ENCODE measurements at places on chromosomes 1 and 21.

GRCh38 chr1:163596541-163597258 is 274.9 kb downstream of the NUF2 start:
- DNase-seq = no peak

GRCh38 chr1:14439015-14439414 is 159.5 kb upstream of the KAZN start:
- DNase-seq = no peak

- no peak for DNase-seq
These were observed 3.9 kb downstream of the OBSCN start for GRCh38 chr1:228211531-228212414.

DNA sequence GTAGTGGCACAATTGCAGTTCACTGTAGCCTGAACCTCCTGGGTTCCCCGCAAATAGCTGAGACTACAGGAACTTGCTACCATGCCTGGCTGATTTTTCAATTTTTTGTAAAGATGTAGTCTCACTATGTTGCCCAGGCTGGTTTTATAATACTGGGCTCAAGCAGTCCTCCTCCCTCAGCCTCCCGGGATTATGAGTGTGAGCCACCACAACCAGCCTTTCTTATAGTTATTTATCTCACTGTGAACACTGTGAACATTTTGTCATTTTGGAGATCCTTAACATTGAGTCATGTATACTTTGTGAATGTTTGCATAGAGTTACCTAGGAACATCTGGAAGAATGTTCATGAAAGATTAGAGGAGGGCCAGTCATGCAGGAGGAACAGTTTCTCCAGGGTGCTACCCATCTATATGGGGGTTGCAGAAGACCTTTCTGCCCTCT is 127.1 kb upstream of the CACYBP start:
- no peak for DNase-seq

- DNase-seq = no peak
These were observed 1.3 kb downstream of the MEF2D start for GRCh38 chr1:156499194-156499841.

DNA sequence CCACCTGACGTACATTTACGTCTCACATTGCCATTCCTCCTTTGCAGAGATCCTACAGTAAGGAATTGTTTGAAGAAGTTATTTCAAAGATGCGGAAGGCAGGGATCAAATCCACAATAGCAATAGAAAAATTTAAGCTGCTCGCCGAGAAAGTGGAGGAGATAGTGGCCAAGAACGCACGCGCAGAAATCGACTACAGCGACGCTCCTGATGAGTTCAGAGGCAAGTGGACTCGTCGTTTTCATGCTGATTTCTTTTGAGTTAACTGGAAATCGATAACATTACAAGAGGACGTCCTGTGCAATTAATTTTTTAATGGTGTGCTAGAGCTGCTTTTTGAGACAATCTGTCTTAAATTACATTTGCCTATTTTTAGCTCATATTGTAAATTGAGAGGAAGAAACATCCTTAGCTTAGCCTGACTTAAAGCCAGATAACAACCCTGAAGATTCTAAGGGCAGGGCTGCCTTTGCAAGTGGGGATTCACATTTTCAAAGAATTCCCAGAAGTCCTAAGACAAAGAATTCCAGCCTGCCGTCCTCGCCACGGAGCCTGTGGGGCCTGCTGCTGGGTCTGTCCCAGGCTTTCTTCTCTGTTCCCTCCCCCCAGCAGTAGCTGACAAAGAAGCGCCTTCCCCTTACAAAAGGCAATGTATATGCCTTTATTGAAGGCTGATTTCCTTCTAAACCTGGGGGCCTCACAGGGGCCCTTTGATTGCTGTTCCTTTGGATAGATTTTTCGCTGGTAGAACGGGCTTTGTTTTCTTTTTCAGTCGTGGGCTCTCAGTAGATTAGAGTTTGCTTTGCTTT is 31.6 kb upstream of the KIF1B start:
- no peak for DNase-seq

DNA sequence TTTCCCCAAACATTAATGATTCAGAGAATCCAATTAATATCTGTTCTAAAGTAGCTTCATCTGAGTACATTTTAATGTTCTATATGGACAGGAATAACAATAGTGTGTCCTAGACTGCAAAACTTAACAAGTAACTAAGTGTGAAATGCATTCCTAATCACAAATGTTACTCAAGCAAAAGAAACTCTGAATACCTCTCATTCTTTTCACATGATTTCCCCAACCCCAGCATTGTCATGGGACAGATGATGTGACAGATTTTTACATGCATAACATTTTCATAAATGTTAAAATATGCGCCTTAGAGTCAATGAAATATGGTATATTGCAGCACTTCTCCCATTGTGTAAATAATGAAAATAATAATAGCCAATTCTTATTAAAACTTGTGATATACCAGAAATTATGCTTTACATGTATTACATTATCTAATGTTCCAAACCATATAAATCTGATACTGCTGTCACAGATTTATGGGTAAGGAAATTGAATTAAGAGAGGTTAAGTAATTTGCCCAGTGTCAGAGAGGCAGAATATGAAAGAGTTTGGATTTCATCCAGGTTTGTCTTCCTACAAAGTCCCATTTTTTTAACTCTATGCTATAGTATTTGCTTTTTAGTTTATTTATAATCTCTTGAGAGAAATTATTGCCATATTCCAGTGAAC is 269.4 kb downstream of the LRRC7 start:
- DNase-seq = no peak

- DNase-seq = no peak
These were observed 479 bp downstream of the RGS16 start for GRCh38 chr1:182603646-182604174.

- DNase-seq = no peak
These were observed 40.8 kb upstream of the TP53BP2 start for GRCh38 chr1:223886516-223886921.

- DNase-seq = no peak
These were observed 380 bp downstream of the COL18A1 start for GRCh38 chr21:45405271-45405818.

- DNase-seq = no peak
These were observed 28.2 kb downstream of the PTGER3 start for GRCh38 chr1:71019233-71019969.

DNA sequence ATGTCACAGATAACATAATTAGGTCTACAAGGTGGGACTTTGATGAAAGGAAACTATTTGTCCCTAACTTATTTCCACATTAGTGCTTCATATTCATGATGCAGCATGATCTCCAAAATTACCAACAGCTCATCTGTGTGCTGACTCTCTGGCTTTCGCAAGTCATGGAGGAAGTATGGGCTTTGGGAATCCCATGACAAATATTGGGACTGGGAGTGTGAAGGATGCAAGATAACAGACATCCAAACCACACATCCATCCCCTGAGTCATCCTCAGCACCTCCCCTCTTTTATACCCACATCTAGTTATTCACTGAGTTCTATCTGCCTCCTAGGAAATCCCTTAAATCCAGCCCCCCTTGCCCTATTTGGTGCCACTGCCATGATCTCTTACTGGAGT is 102.8 kb upstream of the COL24A1 start:
- DNase-seq = no peak

DNA sequence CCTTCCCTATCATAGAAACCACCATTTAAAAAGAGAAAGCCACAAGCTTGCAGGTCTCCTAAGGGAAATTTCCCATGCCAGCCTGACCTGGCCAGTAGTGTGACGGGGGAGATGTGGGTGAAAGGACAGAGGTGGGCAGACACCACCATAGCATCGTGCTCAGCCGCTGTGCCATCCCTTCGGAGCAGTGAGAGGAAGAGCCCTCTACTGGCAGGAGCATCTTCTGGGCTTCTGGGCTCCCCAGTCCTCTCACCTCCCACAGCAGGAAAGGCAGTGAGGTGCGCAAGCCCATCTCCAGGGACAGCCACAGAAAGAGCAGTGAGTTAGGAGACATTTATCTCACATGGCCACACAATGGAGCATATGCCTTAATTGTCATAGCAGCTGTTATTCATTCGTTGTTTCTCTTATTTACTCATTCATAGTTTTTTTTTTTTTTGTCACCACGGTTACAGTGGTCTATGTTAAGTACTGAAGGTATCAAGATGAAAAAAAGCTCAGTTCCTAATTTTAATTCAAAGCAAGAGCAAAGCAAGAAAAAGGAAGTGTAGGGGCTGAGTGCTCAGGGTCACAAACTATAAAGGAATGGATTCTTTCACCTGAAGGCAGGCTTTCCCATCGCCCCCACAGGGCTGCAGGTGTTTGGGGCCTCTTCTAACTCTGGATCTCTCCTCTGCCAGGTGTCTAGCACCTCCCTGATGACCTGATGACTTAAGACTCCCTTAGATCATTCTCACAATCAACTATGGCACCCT is 48.8 kb upstream of the CAMK1G start:
- no peak for DNase-seq

GRCh38 chr1:62716397-62716796 is 28.2 kb upstream of the DOCK7 start:
- DNase-seq = no peak

- DNase-seq = no peak
These were observed 519.5 kb upstream of the CAMK1G start for GRCh38 chr1:209063767-209064659.

DNA sequence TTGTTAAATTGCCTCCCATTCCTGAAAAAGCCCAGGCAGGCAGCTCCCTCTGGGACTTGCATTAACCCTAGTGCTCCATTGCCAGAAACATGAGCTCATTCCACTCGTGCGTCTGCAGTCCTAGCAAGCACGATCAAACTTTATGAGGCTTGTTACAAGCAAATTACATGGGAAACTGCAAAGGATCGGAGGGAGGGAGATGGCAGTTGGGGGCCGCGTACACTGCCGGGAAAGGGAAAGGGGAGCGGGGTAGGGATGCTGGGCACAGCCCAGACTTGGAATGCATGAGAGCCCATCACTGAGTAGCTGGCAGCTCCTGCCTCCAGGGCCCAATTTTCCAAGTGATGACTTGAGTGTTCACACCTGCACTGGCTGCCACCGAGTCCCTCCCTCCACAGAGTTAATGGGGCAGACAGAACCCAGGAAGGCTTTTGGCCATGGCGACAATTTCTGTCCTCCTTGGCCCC is 169.9 kb downstream of the BRINP2 start:
- DNase-seq = no peak

DNA sequence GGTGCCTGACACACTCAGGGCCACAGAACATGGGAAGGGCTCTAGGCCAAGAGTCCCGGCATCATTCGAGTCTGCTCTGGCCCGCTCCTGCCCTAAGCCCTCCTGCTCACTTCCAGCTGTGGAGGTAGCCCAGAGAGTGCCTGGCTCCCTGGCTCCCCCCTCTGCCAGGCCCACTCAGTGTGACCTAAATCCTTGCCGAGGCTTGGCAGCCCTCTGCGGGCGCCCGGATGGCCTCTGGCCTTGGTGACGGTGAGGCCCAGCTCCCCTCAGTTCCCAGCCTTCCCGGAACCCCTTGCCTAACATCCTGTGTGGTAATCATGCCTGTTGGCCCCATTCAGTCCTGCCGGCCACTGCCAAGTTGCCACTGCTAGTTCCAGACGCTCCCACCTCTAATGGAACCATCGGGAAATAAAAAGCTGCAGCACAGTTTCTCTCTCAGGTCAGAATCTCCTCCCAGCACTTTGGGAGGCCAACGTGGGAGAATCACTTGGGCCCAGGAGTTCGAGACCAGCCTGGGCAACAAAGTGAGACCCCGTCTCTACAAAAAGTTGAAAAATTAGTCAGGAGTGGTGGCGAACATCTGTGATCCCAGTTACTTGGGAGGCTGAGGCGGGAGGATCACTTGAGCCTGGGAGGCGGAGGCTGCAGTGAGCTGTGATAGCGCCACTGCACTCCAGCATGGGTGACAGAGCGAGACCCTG is 1.2 kb upstream of the H6PD start:
- peak; percentile 95 for DNase-seq

DNA sequence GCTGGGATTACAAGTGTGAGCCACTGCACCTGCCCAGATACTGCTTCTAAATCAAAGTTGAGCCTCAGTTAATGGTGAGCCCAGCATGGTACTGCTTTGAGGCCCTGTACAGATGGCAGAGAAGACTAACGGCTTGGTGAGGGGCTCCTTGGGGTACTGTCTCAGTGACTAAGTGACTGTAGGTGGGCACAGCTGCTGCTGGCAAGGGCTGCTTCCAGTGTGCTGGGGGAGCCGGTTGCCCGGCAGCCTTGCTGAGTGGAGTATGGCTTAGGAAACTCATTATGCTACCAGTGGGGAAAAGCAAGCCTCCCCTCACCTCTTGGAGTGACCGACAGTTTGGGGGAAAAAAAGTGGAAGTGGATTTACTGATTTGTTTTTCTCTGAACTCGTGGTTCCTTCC is 23.6 kb upstream of the ARHGEF10L start:
- no peak for DNase-seq

GRCh38 chr1:67941155-67941554 is 107.9 kb upstream of the GNG12 start:
- DNase-seq = no peak

GRCh38 chr1:224545571-224545970 is 70.5 kb upstream of the CNIH3 start:
- DNase-seq = no peak

- no peak for DNase-seq
These were observed 2.9 kb upstream of the RHEX start for GRCh38 chr1:206049919-206050600.

- DNase-seq = no peak
These were observed 569.6 kb upstream of the ADGRL2 start for GRCh38 chr1:81230983-81231728.
